ENCODE measurements at places on chromosomes 5 and 9. TPM values are rescaled to one million over a fixed set of nuclear protein-coding genes. Genes with fewer than 3 reads are reported as not detected.

DNA sequence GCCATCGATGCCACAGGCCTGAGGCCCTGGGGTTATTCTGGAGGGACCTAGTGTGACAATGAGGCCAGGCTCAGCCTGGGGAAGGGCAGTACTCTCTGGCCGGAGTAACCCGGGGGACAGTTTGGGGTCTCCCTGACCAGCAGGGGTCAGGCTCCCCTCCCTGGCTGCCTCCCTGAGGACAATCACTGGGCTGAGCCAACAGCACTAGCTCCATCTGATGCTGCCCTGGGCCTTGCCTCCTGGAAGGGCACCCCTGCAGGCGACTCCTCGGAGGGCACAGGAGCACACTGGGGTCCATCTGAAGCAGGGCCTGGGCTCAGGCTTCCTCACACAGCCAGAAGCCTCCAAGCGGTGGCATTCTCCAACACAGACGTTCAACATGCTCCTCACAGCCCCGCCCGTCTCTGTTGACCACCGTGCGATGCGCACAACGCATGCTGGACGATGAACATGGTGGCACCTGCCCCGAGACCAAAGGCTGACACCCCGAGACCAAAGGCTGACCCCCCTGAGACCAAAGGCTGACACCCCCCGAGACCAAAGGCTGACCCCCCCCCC lies 68.3 kb downstream of the ADAMTS2 start:
- DNase-seq, result no peak

Gene HRCT1
- total RNA-seq, result 36.7 TPM

Gene ADGRV1
- total RNA-seq, result 8.2 TPM

DNA sequence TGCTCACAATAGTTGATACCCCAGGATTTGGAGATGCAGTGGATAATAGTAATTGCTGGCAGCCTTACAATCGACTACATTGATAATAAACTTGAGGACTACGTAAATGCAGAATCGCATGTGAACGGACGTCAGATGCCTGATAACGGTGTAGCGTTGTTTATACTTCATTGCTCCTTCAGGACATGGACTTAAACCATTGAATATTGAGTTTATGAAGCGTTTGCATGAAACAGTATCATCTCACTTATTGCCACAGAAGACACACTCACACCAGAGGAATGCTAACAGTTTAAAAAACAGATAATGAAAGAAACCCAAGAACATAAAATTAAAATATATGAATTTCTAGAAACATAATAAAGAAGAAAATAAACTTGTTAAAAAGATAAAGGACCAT lies 101.6 kb downstream of the GABBR2 start:
- no peak for DNase-seq
